ENCODE measurements at places on chromosomes 13 and 19. TPM values are rescaled to one million over a fixed set of nuclear protein-coding genes. Genes with fewer than 3 reads are reported as not detected.

- no peak for DNase-seq
- H3K36me3 ChIP-seq: no peaks in the 10 kb centered on the region
- no peaks in the 10 kb centered on the region for H3K4me1 ChIP-seq
- peaks cover 4% of the 10 kb centered on the region for H3K27me3 ChIP-seq
- no peak overlapping the region for H3K27ac ChIP-seq
- no peak overlapping the region for H3K4me3 ChIP-seq
Observed at GRCh38 chr13:98350746-98351330, 173.8 kb upstream of the RNF113B start.

GRCh38 chr19:19403373-19403901 is 2.0 kb upstream of the GATAD2A start:
- peaks cover 51% of the 10 kb centered on the region for H3K4me1 ChIP-seq
- no peaks in the 10 kb centered on the region for H3K27me3 ChIP-seq
- peaks cover 1% of the 10 kb centered on the region for H3K36me3 ChIP-seq
- DNase-seq: no peak

GRCh38 chr13:74280093-74280794 is 146.0 kb upstream of the KLF12 start:
- peaks cover 15% of the 10 kb centered on the region for H3K4me1 ChIP-seq
- no peak overlapping the region for H3K4me3 ChIP-seq
- no peak for DNase-seq
- H3K36me3 ChIP-seq: no peaks in the 10 kb centered on the region

DNA sequence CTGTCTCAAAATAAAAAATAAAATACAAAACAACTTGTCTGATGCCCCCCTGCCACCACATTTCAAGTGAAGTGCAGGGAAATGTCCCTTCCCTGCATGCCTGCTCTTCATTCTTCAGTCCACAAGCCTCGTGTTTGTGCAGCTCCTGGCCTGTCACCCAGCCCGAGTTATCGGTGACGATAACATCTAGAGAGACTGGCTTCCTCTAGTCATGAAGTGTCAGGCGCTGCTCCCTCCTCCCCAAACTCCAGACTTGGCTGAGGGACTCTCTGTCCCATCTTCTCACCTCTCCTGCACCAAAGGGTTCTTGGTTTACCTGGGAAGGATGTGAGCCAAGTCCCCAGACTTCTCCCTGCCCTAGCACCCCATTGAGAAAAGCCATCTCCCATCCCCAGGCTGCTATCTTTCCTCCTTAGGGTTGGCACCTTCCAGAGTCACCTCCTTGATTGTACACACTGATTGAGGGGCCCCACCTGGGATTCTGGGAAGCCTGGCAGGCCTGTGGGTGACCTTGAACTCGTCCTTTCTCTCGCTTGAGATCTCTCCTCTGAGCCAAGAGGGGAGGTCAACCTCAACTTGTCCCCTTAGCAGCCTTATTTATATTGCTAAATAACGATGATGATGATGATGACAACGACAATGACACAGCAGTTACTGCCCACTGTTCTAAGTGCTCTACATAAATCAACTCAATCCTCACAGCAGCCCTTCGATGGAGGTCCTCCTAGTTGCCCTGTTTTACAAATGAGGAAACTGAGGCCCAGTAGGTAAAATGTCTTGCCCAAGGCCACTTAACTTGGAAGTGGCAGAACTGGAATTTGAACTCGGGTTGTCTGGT is 13.1 kb upstream of the PLAUR start:
- H3K4me3 ChIP-seq: no peak overlapping the region
- H3K36me3 ChIP-seq: no peaks in the 10 kb centered on the region
- DNase-seq: no peak
- H3K27me3 ChIP-seq: no peaks in the 10 kb centered on the region
- no peaks in the 10 kb centered on the region for H3K4me1 ChIP-seq

INAFM1 gene
- 7.6 TPM for total RNA-seq

ERVV-1 gene
- not detected for total RNA-seq

PSG2 gene
- total RNA-seq: not detected

DNA sequence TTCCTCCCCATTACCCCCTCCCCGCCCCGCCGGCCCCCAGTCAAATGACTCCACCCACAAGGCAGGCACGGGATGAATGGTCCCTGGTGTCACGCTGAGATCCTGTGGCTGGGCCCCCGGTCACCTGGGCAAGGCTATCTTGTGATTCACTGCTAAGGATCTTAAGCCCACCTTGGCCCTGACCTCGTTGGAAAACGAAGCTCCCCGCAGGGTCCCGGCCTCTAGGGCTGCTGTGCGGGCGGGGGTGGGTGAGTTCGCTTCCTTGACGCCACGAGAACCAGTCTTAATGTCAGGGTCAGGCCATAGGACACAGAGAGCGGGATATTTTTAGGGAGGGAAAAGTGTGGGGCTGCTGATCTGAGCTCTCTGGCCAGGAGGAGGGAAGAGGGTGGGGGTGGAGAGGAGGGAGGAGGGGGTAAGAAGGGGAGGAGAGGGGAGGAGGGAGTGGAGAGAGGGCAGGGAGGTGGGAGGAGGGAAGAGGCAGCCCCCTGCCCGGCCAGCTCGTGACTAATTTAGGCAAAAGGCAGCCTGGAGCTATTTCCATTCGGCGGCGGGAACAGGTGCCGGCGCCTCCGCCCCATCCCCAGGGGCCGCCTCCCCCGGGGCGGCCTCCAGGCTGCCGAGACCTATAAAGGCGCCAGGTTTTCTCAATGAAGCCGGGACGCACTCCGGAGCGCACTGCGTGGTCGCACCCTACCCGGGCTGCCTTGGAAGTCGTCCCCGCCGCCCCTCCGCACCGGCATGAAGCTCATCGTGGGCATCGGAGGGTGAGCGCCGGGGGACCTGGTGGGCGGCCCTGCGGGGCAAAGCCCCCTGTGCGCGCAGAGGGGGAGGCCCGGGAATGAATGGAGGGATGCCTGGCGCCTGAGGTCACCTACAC is at the start of gene NMRK2:
NMRK2 (plus strand) TSS at position 139 of the 880 bp plus-strand sequence; CDS start at position 742, 603 bp downstream.
- no peaks in the 10 kb centered on the region for H3K36me3 ChIP-seq
- H3K27me3 ChIP-seq: peaks cover 30% of the 10 kb centered on the region
- no peak within 1 kb of the TSS for H3K27ac ChIP-seq
- DNase-seq: no peak
- H3K4me1 ChIP-seq: no peaks in the 10 kb centered on the region

- no peaks in the 10 kb centered on the region for H3K36me3 ChIP-seq
- no peaks in the 10 kb centered on the region for H3K4me1 ChIP-seq
- H3K27me3 ChIP-seq: peaks cover 4% of the 10 kb centered on the region
- DNase-seq: no peak
- H3K4me3 ChIP-seq: no peak overlapping the region
- no peak overlapping the region for H3K27ac ChIP-seq
Observed at GRCh38 chr13:73283636-73284035, 224.8 kb downstream of the KLF5 start.
